ENCODE measurements at places on chromosomes 7 and 10. TPM values are rescaled to one million over a fixed set of nuclear protein-coding genes. Genes with fewer than 3 reads are reported as not detected.

Gene HOXA9
- total RNA-seq, result not detected

Gene GIMAP5
- total RNA-seq, result 0.12 TPM

Gene PDK4
- 3.2 TPM for total RNA-seq

Gene CYP2C19
- total RNA-seq, result not detected

Gene CLCN1
- total RNA-seq, result not detected

Gene PNLIPRP1
- not detected for total RNA-seq

Gene MNX1
- not detected for total RNA-seq

Gene CARD11
- 0.13 TPM for total RNA-seq

Gene ZNHIT1
- total RNA-seq, result 98.0 TPM

Gene MINDY4
- 8.1 TPM for total RNA-seq

Gene DLX6
- total RNA-seq, result not detected

Gene ANLN
- 80.6 TPM for total RNA-seq

Gene RBM20
- total RNA-seq, result 0.66 TPM

Gene LRRC61
- not detected for total RNA-seq

Gene SPOCK2
- 0.26 TPM for total RNA-seq

Gene COBL
- not detected for total RNA-seq

Gene BMS1
- 22.1 TPM for total RNA-seq

Gene CLRN3
- not detected for total RNA-seq

Gene PRSS37
- not detected for total RNA-seq
